ENCODE measurements at places on chromosomes 5 and 9.

DNA sequence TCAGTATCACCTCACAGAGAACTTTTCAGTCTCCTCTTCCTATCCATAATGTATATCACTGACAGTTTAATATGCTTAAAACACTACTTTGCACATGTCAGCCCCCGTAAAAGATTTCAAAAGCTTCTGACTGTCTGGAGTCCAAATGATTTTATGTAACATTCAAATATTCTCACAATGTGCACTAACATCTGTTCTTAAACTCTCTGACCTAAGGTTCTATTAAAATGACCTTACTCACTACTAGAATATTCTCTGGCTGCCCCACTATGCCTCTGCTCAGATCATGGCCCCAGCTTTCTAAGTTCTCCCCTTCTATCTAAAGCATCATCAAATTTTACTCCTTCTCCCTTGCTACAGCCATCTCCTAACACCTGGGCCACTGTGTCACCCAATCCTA lies 52.5 kb downstream of the AP3B1 start:
- no peak for DNase-seq

GRCh38 chr5:58571501-58571900 lies 11.4 kb upstream of the RAB3C start:
- DNase-seq, result no peak

GRCh38 chr5:154723740-154724505 lies 31.3 kb upstream of the LARP1 start:
- DNase-seq, result no peak

- no peak for DNase-seq
These were observed 3.7 kb upstream of the DENND1A start for GRCh38 chr9:123933440-123934212.

- no peak for DNase-seq
These were observed 1.4 kb downstream of the MYO10 start for GRCh38 chr5:16934677-16935153.

DNA sequence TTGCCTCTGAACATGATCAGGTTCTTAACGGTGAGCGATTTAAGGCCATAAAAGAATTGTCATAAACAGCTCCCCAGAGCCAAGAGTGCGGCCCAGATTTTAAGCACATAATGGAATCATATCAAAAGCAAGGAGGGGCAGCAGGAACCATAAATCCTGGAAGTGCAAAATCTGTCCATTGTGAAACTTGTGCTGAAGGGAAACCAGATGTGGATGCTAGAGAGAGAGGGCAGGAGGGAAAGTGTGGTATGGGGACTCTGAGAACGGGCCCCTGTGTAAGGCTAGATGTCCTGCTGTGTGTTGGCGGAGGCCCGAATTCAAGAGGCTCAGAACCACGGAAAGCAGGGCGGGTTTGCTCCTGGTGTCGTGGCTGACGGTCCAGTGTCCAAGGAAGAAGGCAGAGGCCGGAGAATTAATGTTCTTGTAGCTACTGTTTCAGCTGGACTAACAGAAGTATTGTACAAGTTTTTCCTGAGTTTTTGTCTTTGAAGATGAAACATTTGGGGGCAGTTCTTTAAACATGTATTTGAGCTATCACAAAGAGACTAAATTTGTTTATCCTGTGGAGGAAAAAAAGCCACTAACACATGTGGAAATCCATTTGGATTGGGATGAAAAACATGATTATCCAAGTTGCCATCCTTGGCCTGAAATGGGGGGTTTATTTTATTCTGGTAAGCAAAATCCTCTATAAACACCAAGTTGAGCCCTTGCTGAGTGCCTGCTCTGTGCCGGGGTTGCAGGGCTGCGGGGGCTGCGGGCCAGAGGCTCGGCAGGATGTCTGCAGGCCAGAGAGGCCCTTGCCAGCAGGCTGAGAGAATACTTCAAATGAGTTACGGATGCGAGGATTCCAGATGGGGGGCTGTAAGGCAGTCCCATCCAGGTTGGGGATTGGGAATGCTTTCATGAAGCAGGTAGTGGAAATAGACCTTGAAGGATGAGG lies 9.2 kb upstream of the CXCL14 start:
- DNase-seq, result no peak

- no peak for DNase-seq
These were observed 720 bp downstream of the NOTCH1 start for GRCh38 chr9:136544964-136545691.

- DNase-seq, result no peak
These were observed 706.0 kb upstream of the GRAMD2B start for GRCh38 chr5:125717209-125717608.

GRCh38 chr5:61657686-61658085 lies 325.6 kb downstream of the ZSWIM6 start:
- DNase-seq, result no peak

- no peak for DNase-seq
These were observed 71.2 kb downstream of the SHB start for GRCh38 chr9:37997636-37998374.

DNA sequence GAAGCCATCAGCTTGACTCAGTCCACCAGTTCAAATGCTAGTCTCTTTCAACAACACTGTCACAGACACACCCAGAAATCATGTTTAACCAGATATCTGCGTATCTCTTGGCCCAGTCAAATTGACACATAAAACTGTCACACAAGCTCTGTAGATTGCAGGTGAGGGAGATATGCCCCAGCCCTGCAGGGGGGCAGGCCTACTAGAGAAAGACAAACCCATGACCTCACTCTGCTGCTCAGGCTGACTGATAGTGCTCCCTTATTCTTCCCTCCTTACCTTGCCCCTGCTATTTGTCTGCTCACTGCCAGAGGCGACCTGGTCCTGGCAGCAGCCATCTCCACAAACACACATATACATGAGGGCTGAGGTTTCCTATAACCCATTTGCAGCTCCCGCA lies 351.3 kb downstream of the DRD1 start:
- no peak for DNase-seq

DNA sequence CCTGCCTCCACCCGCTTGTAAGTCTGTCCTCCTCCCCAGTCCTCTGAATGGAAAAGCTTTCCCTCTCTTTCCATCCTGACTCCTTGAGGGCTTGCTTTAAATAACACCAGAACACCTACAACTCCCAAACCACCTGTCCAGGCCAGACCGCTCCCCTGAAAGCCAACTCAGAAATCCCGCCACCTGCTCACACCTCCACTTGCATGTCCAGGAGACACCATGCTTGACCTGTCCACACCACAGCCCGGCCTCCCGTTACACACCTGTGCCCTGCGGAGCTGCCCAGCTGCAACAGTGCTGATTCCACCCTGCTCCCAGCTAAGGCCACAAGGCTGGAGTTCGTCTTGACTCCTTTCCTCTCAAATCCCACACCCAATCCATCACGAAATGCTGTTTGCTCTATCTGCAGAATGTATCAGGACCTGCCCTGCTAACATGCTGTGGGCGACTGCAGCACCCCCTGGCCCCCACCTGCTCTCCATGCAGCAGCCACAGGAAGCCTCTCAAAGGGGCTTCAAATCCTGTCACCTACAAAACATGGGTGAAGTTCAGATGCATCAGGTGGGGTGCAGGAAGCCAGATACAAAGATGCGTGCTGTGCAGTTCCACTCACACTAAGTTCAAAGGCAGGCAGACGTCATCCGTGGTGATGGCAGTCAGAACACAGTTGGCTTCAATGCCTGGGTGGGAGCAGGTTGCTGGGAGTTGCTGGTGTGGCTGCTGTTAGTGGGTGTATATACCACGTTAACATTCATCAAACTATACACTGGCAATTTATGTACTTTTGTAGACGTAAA lies 166.0 kb downstream of the ROR2 start:
- no peak for DNase-seq

DNA sequence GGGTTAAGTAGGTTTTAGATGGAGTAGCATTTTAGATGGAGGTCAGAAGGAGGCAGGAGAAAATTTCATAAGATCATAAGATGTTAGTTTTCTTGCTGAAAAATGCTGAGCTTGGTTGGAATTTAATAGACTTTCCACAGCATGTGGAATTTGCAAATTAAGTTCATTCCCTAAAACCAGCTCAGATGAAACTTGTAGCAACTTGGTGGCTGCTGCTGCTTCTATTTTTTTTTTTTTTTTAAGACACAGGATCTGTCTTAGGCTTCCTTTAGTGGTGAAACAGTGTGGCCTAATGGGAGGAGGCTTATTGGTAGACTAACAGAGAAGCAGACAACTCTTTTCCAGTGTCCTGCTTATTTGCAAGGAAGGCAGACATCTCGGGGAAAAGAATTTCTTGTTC lies 154.5 kb downstream of the AOPEP start:
- DNase-seq, result no peak

DNA sequence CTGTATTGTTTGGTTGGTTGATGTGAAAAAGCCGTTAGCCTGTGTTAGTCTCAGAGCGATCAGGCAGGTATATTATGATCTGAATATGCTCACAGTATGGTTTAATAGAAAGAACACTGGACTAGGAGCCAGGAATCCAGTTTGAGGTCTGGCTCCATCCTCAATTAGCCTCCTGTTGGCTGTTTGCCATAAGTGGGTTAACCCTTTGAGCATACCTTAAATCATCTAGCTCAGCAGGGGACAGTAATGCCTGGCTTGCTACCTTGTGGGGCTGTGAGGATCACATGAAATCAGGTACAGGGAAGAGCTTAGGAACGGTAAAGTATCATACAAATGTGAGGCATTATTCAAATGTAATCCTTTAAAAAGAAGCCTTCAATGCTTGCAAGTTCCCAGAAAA lies 104.7 kb downstream of the CMYA5 start:
- no peak for DNase-seq

DNA sequence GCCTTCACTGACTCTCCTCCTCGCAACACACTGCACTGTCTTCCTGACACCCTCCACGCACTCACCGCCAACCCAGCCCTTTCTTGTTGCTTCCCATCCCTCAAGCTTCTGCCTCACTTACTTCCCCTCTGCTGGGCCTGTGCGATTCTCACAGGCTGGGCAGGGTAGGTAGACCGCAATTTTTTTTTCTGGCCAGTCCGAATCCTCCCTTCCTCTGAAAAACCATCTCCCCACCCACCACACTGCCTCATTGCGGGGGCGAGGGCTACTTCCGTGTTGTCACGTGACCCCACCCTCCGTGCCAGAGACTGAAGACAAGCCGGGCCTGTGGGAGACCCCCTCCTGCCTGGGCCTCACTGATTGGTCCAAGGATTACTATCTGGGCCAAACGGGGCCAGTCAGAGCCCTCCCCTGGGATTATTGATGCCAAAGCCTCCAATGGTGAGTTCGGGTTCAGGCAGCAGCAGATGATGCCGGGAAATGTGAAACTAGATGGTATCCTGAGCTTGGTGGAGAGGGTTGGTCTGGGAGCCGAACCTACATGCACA lies 73.1 kb downstream of the STK10 start:
- no peak for DNase-seq

GRCh38 chr5:76978869-76979268 lies 26.0 kb downstream of the CRHBP start:
- no peak for DNase-seq

- no peak for DNase-seq
These were observed 1.3 kb upstream of the EBF1 start for GRCh38 chr5:159100782-159101646.

DNA sequence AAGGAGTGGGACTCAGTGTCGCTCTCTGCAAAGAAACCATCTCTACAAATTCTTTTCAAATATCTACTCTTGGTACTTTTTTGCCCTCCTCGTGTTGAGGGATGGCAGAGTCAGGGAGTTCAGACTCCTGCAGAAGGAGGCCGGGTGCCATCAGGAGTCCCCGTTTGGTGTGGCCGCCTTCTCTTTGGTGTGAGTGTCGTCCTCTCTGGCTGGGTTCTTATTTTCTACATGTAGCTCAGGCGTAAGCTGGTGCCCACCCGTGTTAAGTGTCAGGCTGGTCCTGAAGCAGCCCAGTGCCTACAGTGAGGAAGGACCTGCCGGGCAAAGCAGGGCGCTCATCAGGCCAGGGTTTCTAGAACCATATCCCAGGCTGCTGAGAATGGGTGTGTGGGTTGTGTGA lies 37.0 kb downstream of the OTULIN start:
- no peak for DNase-seq

- DNase-seq, result no peak
These were observed 13.6 kb downstream of the KCNIP1 start for GRCh38 chr5:170517411-170517810.

GRCh38 chr9:135401218-135401617 lies 78.4 kb upstream of the PPP1R26 start:
- no peak for DNase-seq

DNA sequence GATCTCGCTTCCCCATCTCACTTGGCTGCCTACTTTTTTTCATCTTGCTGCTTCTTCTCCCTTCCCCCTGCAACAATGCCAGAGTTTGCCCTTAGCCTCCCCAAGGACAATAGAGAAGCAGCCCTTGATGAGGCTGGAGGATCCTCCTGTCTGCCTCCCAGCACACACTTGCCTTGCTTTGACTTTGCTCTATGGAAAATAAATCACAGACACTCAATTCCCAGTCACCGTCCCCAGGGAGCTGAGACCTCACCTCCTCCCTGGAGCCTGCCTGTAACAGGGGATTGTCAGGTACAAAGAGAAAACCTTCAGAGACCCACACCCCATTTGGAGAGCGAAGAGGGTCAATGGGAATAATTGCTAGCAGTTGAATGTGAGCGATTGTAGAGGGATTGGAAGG lies 242.1 kb upstream of the ZNF462 start:
- DNase-seq, result no peak

- no peak for DNase-seq
These were observed 946.0 kb downstream of the NR2F1-AS1 start for GRCh38 chr5:92635001-92635461.

GRCh38 chr5:73186976-73187375 lies 14.0 kb downstream of the TMEM174 start:
- no peak for DNase-seq

DNA sequence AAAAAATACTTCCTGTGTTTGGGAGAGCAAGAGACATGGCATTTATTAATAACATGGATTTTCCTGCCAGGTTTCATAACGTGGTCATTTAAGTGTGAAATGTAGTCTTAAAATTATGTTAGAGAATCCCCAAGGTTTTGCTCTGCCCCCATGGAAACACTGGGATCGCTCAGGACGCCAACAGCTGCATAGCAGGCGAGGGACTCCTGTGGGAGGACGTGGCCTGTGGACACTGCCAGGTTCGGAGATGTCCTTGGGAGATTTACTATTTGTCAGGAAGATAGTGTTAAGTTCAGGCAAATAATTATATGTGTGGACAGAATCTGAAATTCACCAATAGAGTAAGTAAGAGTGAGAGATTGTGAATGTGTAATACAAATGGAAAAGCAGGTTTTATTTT lies 977 bp downstream of the BTNL9 start:
- no peak for DNase-seq

DNA sequence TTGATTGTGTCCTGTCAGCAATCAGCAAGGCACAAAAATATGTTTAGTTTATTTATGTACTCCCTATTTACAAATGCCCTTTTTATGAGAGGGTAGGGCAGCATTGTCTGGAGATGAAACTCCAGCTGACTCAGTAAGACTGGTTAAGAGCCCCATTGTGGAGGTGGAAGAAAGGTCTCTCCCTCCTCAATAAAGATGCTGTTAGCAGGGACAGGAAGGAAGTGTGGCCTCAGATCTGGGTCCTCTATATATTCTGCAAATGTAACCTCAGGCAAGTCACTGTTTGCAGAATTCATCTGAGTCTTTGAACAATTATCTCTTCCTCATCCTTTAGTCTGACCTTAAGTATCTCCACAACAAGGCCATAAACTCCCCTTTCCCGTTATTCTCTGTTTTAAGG lies 48.3 kb upstream of the TRAF1 start:
- DNase-seq, result no peak

- DNase-seq, result no peak
These were observed 47.7 kb downstream of the ATG10 start for GRCh38 chr5:82019342-82020138.

- DNase-seq, result no peak
These were observed 1.5 kb downstream of the TICAM2 start for GRCh38 chr5:115600766-115601165.

GRCh38 chr5:126583761-126584160 lies 11.3 kb downstream of the ALDH7A1 start:
- DNase-seq, result no peak

GRCh38 chr5:81233080-81233634 lies at the start of gene CKMT2:
TSS of gene CKMT2 (plus strand) at chr5:81233322. CDS start at chr5:81251133, 17,811 bp downstream.
- DNase-seq, result peak; percentile 88
